ENCODE measurements at places on chromosomes 13 and 19.

DNA sequence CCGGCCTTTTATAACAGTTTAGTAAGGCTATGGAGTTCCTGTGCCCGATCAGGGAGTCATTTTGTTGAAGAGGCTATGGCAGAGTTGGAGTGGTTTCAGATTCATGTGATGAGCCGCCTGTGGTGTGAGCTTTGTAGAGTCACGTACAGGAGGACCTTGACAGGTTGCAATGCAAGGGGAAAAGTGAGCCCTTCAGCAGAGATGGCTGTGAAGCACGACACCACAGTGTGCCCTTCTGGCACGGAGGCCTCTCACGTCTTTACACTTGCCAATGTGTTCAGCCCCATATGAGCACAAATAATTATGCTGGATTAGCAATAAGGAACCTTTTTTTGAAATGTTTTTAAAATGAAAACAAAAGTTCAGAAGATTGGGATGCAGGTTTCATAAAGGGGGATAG lies 499.8 kb downstream of the LIG4 start:
- no peak for DNase-seq

DNA sequence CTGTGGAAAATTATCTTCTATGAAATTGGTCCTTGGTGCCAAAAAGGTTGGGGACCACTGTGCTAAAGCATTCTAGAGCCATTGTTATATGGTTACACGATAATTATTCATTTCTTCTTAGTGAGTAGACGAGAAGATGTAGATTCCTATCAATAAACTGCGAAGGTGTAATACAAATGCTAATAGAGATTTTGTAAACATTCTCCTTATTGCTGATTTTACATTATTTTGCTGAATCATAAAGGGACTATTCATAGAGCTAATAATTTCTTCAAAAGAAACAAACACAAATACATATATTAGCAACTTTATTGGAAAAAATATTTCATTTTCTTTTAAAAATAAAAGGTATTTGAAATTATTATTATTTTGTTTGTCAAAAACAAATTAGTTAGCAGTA lies 823.0 kb upstream of the GPC6 start:
- DNase-seq = no peak

GRCh38 chr19:3970313-3970807 lies 539 bp downstream of the DAPK3 start:
- DNase-seq = no peak

- DNase-seq = no peak
Observed at GRCh38 chr13:68292601-68293000, 1062.5 kb upstream of the PCDH9 start.

DNA sequence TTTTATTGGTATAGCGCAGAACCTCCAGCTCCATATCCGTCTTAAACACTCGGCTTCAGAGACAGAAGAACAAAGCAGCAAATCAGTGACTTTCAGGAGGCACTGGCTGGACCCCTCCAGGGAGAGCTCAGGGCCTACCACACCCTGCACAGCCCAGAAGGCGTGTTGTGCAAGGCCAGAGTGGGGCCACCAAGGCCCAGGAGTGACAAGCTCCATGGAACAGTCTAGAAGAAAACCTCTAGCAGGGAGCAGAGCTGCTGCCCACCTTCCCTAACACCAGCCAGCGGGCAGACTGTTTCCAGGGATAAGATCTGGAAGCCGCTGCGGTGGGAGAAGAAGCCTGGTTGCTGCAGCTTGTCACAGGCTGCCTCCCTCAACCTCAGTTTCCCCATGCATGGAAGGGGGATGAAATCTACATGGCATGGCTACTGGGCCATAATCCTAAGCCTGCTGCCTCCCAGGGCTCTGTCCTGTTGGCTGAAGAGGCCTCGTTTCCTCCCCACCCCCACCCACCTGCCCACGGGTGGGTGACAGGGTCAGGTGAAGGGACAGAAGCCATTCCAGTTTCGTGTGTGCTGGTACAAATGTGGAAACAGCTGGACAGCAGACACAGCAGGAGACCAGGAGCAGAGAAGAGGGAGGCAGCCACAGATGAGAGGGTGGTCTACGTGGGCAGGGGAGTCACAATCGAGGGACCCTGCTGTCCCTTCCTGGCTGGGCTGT lies 57.4 kb downstream of the PEPD start:
- DNase-seq = no peak

- DNase-seq = no peak
Observed at GRCh38 chr19:33831825-33832224, 35.2 kb downstream of the KCTD15 start.

GRCh38 chr13:98685146-98685545 lies 67.3 kb downstream of the SLC15A1 start:
- no peak for DNase-seq

DNA sequence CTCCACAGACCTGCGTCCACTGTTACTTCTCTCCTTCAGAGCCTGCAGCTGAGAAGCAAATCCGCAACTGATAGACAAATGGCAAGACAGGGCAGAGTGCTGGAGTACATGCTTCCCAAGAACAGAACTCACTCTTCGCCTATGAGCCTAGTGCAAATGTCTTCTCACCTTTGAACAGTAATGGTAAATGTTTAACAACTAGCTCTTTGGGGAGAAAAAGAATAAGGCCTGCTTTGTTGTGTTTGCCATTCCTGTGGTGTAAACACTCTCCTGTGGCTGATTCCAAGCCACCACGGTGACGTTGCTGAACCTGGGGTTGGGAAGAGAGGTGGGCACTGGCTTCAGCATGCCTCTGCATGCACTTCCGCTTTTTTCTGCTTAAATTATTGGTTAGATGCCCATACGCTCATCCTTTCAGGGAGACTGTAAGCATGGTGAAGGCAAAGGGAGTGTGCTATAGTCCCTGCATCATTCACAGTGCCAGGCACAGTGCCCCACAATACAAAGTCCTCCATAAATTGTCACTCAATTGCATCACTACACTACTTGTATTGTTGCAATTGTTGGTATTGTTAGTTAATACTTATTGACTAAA lies 28.1 kb upstream of the GTF3A start:
- DNase-seq = no peak

DNA sequence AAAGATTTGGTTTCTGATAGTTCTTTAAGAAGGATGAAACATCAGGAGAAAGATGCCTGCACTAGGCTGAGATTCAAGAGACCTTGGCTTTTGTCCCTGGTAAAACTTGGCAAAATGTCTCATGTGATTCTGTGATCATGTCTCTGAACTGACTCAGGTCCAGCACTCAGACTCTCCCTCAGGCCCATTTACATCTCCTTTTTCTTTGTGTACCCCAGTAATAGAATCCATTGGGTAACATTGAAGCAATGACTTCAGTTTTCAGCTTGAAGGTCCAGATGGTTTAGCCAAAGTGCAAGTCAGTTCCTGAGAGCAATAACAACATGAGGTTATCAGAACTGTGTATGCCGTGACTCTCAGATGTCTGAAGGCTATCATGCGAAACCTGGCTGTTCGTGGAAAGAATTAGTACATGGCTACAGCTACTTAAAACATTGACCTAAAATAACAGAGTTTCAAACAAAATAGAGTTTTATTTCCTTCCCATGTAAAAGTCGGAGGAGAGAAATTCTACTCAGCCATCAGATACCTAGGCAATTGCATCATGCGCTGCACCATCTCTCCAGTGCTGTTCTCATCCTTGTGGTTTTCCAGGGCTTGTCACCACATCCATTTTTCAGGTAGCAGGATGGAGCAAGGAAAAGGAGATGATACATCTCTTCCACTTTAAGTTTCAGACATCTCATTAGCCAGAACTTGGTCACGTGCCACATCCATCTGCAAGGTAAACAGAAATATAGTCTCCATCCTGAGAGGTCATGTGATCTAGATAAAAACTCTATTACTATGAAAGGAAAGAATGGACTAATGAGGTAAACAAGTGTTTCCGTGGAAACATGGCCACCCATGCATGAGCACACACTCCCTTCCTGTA lies 117.3 kb downstream of the POSTN start:
- DNase-seq = no peak

DNA sequence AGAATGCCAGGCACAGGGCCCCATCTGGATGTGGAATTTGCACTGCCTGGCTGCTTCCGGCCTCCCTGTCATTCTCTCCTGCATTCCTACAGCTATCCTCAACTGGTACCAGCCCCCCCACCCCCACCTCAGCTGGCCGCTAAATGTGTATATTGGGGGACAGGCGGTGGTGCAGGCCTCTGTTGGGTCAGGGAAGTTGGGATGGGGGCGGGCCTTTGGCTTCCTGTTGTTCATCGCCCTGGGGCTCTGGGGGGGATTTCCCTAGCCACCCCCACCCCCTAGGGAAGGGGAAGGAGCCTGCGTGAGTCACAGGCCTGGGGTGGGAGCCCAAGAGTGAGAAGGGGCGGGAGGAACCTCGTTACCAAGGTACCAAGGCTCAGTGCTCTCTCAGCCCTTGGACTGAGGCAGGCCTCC lies 10.6 kb downstream of the POU2F2 start:
- DNase-seq = peak; percentile 43

DNA sequence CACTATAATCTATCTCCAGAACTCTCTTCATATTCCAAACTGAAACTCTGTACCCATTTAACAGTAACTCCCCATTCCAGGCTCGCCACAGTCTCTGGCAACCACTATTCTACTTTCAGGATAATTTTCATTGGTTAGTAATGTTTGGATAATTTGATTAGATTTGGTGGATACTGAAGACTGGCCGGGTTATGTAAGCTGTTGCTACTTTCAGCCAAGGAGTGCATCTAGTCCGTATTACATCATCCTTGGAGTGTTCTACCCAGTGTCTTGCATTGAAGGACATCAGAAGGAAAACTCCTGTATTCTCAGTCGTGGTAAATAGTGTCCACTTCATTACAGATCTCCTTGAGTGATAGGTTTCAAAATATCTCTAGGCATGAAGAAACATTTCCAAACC lies 60.5 kb downstream of the PCCA start:
- no peak for DNase-seq

DNA sequence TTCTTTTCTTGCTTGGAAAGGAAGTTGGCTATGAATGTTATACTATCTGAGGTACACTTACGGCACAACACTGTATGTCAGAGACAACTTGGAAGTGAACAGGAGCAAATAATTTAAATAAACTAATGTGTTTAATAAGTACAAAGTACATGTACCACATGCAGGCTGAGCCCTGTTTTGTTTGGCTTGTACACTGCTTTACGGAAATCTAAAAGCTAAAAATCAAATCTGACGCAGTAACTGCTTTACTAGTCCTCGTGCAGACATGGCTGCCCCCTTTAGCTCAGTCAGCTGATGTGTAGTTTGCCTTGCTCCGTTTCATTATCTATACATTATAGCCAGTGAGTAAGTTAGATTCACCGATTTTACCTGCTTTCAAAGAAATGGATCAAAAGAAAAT lies 36.5 kb downstream of the TDRD3 start:
- DNase-seq = no peak

GRCh38 chr13:110560601-110561343 lies 750 bp downstream of the RAB20 start:
- no peak for DNase-seq

DNA sequence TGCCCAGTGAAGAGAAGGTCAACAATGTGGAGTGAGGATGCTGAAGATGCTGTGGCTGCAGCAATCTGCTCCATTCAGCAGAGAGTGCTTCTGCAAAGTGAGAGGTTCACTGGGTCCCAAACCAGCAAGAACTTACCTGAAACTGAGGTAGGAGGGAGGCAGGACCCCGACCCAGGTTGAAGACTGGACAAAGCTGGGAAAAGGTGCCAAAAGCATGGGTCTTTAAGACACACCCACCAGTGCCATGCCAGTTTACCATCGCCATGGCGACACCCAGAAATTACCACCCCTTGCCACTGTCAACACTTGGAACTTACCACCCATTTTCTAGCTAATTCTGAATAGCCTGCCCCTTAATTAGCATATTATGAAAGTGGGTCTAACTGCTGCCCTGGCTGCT lies 70.7 kb downstream of the RGCC start:
- DNase-seq = no peak

DNA sequence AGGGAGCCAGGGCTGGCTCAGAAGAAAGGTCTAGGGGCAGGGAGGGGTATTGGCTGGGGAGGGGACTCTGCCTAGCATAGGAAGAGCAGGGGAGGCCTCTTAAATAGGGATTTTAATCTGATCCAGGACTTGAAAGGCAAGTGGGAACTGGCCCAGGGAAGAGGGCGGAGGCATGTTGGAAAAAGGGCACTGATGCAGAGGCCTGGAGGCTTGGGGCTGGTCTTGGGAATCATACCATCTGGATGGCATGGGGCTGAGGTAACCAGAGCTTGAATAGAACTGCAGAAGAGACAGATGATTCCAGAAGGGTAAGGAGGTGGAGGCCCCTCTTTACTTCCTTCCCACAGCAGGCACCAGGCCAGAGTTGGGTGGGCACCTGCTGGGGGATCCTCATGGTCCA lies 29.1 kb downstream of the CERS4 start:
- no peak for DNase-seq

DNA sequence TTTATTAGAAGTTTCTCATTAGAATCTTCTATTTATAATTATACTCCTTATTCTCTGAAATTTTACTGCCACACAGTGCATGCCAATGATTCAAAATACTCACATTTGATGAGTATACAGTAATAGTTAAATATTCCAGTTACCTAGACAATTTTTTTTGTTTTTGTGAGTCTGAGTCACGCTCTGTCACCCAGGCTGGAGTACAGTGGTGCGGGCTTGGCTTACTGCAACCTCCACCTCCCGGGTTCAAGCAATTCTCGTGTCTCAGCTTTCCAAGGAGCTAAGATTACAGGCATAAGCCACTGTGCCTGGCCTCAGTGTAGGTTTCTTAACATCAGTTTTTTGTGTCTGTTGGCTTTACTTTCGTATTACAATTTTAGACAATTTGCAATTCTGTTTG lies 87.1 kb downstream of the ZNF486 start:
- no peak for DNase-seq

DNA sequence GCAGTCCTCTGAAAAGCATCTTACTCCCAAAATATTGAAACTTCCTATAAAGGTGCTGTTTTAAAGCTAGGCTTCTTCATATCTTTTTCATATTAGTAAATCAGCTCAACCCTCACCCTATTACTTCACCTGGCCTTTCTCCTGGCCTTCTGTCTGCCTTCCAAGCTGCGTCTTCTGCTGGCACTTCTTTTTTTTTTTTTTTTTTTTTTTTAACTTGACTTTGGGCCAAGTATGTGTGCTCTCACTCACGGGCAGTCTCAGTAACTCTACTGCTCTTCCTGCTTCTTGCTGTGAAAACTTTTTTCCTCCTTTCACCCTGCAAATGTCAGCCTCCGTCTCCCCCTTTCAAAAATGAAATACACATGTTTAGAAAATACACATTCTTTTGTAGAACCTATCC lies 41.2 kb upstream of the KCTD4 start:
- no peak for DNase-seq

- no peak for DNase-seq
Observed at GRCh38 chr19:44767295-44768180, 10.2 kb upstream of the CBLC start.

DNA sequence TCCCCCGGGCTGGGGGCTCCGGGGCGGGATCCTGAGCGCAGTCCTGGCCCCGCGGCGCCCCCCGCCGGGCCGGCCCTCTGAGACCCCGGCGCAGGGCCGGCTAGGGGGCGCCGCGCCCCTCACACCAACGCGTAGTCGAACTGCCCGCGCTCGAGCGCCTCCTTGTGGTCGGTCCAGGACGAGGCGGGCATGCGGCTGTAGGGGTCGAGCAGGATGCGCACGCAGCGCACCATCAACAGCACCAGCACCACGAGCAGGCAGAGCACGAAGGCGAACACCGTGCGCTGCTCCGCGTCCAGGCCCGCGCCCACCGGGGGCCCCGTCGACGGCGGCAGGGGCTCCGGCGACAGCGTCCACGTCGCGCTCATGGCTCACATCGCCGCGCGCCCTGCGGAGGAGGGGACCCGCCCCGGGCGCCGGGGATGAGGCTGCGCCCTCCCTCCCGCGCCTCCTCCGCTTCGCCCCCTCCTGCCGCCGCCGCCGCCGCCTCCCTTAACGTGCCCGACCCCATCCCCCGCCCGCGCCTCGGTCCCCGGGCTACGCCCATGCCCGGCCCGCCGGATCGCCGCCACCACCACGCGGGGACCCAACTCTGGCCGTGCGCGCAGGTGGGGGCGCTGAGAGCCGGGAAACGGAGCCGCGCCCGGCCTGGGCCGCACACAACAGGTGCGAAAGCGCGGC lies 624 bp downstream of the CTXN1 start:
- DNase-seq = no peak
